ENCODE measurements at places on chromosomes 6 and 20.

DNA sequence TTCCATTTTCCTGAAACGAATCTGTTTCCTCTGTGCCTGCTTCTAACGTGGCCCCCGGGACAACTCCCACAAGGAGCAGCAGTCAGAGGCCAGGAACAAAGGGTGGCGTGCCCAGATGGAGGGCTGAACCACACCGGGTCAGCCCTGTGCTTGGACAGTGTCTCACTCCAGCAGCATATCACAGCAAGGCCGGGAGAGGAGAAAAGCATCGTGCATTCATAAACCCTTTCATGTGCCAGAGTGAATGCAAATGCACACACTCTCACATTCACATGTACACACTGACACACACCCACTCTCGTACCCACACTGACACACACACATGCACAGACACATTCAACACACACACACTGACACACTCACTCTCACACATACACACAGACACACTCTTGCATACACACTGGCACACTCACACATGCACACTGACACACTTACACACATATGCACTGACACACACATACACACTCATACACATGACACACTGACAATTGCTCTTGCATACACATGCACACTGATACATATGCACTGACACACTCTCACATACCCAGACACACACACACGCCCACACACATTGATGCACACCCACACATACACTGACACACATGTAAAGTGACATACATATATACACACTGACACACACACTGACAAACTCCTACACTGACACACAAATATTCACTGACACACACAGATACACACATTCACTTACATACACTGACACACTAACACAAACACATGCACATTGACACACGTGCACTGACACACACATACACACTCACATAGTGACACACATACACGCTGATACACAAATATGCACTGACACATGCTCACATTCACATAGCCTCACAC lies 237.0 kb downstream of the LRFN2 start:
- no peak for DNase-seq

GRCh38 chr6:90095788-90096187 lies 200.9 kb downstream of the BACH2 start:
- DNase-seq = no peak

- no peak for DNase-seq
Measured at GRCh38 chr6:91291071-91291470, 704.2 kb upstream of the MAP3K7 start.

GRCh38 chr20:58953050-58953449 lies 28.0 kb upstream of the NELFCD start:
- DNase-seq = no peak

DNA sequence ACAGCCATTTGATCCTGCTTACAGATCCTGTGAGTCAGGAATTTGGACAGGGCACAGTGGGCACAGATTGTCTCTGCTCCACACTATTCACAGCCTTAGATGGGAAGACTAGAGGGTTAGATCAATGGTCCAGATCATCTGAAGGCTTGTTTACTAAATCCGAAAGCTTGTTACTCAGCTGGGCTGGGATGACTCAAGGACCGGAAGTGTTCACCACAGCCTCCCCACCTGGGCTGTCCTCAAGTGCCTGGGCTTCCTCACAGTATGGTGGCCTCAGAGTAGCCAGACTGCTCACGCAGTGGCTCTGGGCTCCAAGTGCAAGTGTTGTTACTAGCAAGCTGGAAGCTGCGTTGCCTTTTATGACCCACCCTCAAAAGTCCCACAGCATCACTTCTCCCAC lies 75.4 kb upstream of the INSM1 start:
- no peak for DNase-seq

GRCh38 chr6:11092668-11093375 lies 812 bp upstream of the SMIM13 start:
- DNase-seq = no peak

- no peak for DNase-seq
Measured at GRCh38 chr6:168410554-168411011, 30.4 kb upstream of the SMOC2 start.

DNA sequence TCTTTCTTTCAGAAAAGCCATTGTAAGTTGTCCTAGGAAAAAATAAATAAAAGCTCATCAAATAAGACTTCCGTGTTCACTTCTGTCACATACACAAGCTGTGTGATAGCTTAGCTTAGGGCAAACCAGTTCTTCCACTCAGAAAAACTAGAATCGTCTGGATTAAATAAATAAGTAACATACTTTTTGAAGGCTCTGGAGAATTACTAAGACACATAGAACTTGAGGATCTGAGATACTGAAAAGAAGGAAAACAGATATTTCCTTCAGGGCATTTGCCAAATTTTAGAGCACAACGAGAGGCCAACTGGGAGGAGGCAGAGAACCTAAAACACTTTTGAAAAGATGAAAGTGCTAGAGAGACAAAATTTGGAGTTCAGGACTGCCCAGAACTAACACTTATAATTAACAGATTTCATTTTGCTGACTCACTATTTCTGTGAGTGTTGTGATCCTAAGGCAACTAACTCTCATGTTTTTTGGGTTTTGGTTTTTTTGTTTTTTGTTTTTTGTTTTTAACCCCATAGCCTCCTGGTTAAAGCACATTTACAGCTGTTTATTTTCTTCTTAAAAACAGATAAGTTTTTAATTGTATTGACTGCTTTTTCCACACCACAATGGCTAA lies 38.7 kb upstream of the THEMIS start:
- DNase-seq = no peak

- no peak for DNase-seq
Measured at GRCh38 chr6:161523362-161523761, 249.5 kb upstream of the AGPAT4 start.

DNA sequence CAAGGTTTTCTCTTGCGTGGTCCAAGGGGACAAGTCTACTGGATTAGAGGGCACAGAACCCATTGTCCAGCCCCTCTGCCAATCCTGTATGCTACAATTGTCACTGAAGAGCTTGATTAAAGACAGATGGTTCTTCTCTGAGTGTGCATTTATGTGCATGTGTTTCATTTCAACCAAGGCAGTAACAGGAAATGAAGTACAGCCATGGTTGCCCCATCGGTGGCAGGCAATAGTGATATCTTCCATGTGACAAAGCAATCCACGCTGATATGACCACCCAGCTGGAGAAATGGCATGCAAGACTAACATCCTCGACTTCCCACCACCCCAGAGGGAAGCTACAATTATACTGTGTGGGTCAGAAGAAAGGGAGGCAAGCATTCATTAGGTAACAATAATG lies 85.5 kb downstream of the UNC5CL start:
- no peak for DNase-seq

DNA sequence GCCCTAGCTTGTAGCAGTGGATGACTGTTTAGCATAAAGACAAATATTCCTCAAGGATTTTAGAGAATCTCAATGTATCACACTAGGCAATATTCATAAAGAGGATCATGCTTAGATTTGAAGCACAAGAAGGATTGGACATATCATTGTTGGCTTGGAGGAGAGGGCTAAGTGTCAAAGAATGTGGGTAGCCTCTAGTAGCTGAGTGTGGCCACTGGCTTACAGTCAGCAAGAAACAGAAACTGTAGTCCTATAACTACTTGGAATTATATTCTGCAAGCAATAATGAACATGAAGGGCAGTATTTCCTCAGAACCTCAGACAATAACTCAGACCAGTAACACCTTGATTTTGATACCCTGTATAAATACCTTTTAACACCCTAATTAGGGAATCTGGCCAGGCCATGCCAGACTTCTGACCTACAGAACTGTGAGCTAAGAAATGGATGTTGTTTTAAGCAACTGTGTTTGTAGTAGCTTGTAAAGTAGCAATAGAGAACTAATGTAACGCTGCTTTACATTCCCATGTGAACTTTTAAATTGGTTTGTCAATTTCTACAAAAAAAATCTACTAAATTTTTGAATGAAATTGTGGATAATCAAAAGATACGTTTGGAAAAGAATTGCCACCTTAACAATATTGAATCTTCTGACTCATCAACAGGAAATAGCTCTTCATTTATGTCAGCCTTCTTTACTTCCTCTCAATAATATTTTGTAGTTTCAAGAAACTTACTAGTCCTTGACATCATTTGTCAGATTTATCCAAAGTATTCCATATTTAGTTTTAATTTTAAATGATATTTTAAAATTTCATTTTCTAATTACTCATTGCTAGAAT lies 65.2 kb upstream of the RSPO3 start:
- no peak for DNase-seq

DNA sequence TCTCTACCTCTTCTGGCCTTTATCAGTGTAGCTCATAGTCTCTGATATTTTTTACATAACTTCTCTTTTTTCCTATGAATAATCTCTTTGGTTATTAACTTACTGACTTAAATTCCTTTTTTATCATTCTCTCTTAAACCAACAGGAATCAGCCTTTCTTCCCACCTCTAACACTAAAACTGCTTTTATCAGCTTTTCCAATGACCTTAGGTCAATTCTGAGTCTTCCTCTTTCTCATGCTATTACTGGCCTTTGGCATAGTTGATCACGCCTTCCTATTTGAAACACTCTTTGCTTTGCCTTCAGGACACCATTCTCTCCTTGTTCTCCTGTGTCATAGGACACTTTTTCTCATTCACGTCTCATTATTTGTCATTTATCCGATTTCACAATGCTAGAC lies 8.1 kb upstream of the HINT3 start:
- DNase-seq = no peak

DNA sequence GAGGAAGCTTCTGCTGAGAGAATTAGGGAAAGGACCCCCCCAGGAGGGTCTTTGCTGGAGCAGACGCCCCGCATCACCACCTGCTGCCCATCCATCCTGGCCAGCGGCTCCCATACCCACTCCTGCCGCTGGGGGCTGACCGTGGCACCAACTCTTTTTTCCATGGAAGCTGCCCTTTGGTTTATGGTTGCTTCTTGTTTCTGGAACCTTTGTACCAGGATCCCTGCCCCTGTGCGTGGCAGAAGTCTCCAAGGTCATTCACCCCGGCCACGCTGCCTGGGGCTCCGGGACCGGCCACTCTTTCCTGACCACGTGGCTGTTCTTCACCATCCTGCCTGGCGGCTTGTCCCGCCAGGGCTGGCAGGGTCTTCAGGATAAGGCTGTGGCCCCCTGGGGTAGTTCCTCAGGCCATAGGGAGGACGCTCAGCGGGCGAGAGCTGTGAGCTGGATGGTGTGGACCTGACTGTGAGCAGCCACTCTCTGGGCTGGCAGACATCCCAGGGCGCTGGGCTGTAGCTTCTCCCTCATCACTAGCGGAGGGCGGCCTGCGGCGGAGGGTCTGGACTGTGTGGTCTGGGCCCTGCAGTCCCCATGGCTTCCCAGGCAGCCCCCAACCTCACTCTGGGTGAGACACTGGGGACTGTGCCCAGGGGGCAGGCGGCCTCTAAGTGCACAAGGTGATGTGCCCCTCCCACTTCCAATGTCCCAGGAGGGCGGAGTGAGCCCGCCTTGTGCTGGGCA lies 22.8 kb upstream of the RBBP8NL start:
- DNase-seq = no peak
